NCI-H187 treated with DMSO at 0.1 percent for 48 hours (cell line): ENCODE measurements at places on chromosomes 5 and 9.

DNA sequence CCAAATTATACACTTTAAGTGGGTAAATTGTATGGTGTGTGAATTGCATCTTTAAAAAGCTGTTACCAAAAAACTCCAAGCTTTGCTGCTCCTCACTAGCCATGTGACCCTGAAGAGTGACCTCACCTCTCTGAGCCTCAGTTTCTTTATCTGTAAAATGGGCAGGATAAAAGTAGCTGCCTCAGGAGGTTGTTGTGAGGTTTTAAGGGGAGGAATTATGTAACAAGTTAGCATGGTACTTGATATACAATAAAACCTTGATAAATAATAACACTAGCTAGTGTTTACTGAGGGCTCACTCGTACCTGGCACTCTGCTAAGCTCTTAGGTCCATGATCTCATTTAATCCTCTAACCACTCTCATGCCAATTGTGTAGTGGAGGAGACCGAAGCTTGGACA, 19.0 kb upstream of the PHF19 start:
- DNase-seq: no peak

DNA sequence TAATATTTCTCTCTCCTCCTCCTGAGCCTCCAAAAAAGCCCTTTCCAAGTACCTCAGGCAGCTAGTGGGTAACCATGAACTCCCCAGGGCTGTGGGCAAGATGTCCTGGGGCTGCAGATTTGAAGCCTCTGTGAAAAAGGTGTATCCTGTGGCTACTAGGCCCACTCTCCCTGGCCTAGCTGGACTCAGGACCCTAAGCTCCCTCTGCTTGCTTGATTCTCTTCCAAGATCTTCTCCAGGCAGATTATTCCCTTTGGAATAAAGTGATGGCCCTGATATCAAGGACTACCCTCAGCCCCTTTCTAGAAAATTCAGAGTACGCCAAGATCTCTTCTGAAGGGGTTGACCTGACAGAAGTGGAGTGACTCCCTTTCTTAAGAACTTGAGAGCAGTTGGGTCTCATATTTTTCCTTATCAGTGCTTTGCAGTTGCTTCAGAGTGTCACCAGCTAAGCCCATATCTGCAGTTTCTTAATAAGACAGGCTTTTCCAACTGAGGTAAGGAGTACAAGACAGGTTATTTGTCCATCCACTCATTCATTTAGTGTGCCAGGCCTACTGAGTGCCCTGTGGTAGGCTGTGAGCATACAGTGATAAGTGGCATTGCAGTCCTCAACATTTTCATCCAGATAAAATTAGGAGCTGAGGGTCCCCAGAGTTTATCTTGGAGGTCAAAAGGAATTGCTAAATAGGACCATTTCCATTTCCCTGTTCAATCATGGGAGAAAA, 42.5 kb downstream of the CYSTM1 start:
- no peak for DNase-seq

DNA sequence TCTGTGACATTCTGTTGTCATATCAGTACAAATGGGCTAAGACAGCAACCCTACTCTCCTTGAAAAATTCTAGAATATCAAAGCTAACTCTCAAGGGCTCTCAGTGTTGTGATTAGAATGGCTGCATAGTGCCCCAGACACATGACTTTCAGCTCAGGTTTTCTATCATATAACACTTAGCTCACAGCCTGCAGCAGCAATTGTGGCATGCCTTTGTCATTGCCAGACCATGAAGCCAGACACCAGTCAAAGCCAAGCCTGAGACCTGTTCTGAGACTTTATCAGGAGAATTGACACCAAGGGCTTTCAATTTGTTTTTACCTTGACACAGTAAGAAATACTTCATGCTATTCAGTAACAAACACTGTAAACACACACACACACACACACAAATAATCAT, 159.0 kb upstream of the SNX2 start:
- no peak for DNase-seq

GRCh38 chr9:92463387-92463786, 18.9 kb downstream of the ASPN start:
- no peak for DNase-seq

- DNase-seq: no peak
These were observed 1953.9 kb upstream of the CDH6 start for GRCh38 chr5:29239606-29240005.

GRCh38 chr9:16029796-16030363, 477.0 kb downstream of the CCDC171 start:
- DNase-seq: no peak

GRCh38 chr5:180093241-180093640, 21.7 kb upstream of the RNF130 start:
- DNase-seq: no peak

GRCh38 chr9:96394832-96395496, 11.5 kb upstream of the SLC35D2 start:
- DNase-seq: no peak

DNA sequence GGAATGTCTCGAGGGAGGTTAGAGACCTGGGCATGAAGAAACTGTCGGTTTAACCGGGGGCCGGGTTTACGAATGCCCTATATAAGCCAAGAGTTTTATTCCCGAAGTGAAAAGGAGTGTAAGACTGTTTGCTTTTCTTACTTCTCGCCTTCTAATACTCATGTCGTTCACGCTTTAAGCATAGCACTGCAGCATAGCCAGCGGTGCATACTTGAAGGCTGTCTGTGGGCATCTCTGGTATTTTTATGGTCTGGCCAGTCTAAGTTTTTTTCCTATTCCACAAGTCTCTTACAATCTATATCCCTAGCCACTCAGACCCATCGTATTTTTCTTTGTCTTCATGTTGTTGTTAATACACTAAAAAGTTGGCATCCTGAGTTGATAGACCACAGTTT, 1.2 kb downstream of the UHRF2 start:
- no peak for DNase-seq

DNA sequence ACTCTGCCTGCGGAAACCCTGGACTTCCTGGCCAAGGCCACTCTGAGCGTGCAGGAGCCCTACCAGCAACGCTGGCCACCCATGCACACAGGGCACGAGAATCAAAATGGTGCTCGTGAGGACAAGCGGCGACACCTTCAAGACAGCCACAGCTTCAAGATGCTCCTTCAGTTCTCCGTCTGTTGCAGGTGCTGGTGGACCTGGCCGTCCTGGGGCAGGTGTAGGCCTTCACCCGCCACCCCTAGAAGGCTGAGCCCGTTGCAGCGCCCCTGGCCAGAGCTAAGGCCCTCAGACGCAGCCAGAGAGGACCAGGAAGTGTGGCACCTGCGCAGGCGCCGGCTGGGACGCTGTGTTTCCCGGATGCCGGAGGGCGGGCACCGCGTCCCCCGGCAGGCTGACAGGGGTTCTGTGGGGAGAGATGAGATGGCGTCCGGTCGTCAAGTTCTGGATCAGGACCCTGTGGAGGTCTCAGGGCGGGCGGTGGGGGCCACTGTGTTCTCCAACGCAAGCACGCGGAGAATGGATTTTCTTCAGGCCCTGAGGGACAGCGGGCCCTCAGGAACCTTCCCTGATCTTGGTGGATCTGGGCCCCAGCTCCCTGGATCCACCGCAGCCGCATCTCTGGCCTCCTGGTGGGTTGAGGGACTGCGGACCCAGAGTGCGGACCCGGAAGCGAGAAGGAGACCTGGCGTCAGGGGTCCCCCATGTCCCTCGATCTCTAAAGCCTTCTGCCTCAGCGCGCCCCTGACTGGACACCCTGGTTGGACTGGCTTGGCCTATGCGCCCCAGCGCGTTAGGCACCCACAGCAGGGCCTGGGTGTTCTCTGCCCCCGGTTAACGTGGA, 1770.8 kb upstream of the CDH9 start:
- no peak for DNase-seq

GRCh38 chr9:80175286-80176150, 603.8 kb downstream of the TLE4 start:
- no peak for DNase-seq

DNA sequence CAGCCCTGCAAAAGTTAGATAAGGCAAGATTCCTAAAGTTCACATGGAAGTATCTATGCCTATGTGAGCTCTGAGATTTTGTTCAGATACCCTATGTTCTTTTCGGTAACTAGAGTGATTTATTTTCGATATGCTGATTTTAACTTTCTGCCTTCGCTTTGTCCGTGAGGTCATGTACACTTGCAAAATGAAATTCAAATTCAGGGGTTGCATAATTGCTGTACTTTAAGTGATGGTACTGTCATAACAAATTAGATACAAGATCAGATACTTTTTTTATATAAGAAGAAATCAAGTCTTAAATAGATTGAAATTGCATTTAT, 350 bp upstream of the ECPAS start:
- DNase-seq: no peak

GRCh38 chr5:73540192-73540591, 25.2 kb downstream of the ANKRA2 start:
- no peak for DNase-seq

GRCh38 chr9:97900738-97901565, 21.3 kb downstream of the TRMO start:
- no peak for DNase-seq

DNA sequence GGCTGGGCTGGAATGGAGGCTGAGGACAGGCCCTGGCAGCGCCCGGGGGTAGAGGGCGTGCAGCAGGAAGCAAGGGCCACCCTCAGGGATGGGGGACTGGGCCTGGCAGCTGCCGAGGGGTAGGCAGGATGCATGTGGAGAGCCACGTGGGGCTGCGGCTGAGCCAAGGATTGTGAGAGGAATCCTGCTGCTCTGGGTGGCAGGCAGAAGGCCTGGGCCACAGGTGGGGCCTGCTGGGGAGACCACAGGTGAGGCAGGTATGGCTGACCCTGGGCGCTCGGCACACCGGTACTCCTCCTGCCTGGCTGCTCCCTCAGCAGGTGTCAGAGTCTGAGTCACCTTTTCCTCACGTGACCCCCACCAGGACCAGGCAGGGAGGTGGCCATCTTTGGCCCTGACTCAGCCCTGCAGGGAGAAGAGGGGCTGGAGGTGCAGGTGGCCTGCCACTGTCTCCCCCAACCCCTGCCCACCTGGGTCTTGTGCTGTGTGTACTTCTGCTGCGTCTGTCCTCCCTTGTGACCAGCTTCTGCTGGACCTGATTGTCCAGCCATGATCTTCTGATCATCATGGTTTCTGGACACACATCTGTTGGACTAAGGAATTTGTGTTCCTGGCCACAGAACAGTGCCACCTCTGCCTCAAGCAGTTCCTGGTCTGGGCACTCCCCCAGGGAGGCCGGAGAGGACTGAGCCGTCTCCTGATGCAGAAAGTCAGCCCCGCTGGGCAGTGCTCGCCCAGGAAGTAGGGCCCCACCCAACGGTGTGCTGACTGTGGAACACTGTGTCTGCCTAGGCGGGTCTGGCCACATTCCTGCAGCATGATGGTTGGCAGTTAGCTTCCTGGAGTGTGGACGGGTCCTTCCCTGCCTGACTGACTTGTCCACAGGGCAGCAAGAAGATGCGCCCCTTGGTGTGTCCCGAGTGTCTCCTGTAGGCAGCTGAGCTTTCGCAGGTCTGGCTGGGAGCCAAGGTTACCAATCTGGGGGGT, 6.4 kb downstream of the ARRDC1 start:
- DNase-seq: no peak

- no peak for DNase-seq
These were observed at the start of gene F2RL2 for GRCh38 chr5:76622973-76623596. Gene F2RL2, minus strand, starts transcription at chr5:76623403. Its CDS starts 173 bp downstream, at chr5:76623230.

DNA sequence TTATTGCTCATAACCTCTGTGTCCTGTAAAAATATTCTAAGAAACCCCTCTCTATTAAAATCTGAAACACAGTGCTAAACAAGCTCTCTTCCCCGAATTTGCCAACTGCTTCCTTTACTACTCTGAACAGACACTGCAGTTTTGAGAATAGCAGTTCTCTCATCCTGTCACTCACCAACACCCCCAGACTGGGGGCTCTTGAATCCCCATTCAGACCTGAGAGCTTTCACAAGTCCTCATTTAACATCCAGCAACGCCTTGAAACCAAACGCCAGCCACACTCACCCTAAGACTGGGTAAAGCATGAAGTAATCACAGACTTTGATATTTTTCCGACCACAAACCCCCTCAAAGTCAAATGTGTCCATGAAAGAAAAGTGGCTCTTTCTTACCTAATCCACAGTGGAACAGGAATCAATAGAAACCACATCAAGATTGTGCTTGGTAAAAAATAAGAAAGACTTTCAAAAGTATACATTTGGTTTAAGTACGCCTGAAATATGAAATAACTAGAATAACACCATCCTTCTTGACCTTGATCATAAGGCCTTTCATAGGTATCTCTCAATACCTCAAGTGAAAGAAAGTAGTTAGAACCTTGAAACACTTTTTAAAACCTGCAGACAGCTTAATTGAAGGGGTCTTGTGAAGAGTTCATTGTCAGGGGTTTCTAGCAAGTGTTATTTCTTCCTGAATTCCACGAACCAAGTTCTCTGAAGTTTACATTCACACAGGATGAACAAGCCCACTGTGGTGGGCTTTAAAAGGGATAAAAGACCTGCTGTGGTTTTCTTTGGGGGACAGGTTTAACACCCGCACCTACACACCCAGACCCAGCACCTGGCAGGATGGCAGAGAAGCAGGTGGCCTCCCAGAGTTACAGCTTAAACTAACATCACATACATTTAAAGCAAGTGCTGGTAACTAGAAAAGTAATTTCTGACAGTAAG, 412.6 kb downstream of the MLLT3 start:
- no peak for DNase-seq

GRCh38 chr9:82247318-82247717, 258.7 kb downstream of the SPATA31D1 start:
- no peak for DNase-seq
